NCI-H1930 (cell line): ENCODE measurements at places on chromosomes 13 and 19.

- DNase-seq, result no peak
Measured at GRCh38 chr19:38727868-38728660, 16.2 kb downstream of the CAPN12 start.

DNA sequence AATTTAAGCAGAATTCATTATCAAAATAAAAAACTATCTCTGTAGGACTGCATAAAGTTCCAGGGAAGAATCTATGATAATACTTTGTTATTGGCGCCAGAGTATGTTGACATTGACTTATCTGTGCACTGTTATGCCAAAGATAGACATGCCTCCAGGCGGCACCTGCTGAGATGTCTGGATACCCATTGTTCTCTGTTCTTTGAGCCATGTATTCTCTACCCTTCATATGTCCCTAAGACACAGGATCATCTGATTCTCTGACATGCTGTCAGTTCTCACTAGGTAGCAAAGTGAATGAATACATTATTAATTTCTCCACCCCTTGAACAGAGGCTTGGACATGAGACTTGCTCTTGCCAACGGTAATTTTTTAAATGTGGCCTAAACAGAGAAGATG lies 517.8 kb upstream of the SLITRK5 start:
- no peak for DNase-seq

- DNase-seq, result no peak
Measured at GRCh38 chr13:27177852-27178251, 6.2 kb upstream of the USP12 start.

DNA sequence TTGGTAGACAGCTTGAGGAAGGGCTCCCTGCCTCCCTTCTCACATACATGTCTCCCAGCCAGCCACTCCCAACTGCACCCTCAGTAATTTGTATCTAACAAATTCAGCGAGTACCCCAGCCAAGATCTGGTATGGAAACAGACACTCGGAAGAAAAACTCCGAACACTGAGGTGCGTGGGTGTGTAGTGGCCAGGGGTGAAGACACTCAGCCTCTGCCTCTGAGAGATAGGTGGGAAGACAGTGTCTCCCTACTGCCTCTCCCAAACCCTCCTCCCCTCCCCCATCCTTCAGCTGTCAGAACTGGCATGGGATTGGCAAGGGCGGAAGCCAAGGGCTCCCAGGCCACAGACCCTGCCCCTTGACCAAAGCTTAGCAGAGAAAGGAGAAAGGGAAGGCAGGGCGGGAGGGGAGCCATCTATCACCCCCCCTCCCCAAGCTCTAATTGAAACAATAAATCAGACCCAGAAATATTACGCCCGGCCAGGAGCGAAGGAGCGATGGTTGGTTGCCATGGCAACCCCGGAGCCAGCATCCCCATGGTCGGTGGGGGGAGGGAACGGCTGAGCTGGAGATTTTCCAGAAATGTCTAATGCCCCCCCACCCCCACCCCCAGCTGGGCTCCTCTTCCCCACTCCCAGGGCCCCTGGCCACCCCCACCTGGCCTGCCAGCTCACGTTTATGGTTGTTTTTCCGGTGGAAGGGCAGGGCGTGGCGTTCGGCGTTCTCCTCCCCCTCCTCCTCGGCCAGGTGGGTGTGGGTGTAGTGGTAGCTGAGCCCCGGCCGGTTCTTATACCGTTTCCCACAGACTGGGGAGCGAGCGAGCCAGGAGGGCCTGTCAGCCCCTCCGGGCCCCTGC lies 7.0 kb downstream of the DPF1 start:
- DNase-seq, result no peak

GRCh38 chr13:23670793-23671192 lies 100.6 kb downstream of the TNFRSF19 start:
- no peak for DNase-seq

DNA sequence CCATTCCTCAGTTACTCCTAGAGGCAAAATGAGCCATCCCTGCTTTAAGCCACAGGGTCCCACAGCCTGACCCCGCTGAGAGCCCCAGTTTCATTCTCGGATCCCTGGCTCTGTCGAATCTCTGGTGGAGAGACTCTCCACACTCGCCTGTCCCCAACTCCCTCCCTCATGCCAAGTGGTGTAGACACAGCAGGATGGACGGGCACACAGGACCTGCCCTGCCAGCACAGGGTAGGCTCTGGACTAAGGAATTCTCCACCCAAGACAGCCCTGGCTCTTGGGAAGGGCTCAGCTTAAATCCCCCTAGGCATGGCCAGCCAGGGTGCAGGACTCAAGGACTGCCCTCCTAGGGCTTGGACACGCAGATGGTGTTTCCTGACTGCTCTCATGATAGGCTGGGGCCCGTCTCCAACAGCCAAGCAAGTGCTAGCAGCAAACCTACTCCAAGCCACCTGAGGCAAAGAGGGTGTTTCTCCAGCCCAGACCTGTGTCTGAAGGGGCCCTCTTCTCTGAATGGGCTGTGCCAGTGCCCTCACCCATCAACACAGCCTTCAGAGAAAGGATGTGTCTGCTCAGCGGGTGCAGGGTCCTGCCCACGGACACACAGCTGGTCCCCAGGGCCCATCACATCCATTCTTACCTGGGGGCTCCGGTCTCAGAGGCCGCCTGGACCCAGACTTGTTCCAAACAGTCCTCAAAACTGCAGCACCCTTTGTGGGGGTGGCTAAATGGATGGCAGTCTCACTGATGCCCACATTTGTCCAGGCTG lies 65.3 kb downstream of the PEPD start:
- no peak for DNase-seq

DNA sequence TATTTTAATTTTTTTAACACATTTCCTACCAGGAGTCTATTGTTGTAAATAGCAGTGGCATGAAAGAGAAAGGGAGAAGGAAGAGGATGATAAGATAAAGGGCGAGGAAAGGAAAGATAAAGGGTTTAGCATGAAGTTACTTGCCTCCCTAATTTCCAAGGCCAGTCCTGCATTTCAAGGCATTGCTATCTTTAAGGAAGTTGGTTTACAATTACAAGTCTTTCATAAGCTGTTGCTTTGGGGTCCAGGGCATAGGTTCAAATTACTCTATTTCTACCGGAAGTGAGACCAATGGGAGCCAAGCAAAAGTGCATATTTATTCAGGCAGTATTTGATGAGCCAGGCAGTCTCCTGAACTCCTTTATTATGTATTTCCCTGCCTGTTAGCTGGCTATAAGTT lies 27.7 kb upstream of the UBL3 start:
- DNase-seq, result no peak

DNA sequence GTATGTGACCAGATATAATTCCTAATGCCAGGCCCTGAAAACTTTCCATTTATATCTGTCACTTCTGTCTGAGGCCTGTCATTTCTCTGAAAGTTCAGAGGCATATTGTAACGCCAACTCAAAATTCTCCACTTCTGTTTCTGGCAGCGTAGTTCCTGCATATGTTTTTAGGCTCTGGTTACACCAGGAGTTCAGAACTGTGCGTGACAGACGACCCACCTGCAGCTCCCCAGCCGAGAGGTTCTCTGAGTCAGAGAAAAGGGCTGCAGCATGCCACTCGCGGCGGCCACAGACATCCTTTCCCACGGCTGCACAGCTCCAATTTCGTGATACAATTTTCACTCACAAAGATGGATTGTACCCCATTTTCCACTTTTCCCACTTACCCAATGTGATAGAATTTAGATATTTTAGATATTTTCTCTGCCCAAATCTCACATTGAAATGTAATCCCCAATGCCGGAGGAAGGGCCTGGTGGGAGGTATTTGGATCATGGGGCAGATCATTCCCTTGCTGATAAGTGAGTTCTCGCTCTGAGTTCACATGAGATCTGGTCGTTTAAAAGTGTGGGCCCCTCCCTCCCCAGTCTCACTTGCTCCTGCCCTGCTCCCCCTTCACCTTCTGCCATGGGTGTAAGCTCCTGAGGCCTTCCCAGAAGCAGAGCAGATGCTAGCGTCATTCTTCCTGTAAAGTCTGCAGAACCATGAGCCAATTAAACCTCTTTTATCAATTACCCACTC lies 308.1 kb downstream of the LIG4 start:
- DNase-seq, result no peak

DNA sequence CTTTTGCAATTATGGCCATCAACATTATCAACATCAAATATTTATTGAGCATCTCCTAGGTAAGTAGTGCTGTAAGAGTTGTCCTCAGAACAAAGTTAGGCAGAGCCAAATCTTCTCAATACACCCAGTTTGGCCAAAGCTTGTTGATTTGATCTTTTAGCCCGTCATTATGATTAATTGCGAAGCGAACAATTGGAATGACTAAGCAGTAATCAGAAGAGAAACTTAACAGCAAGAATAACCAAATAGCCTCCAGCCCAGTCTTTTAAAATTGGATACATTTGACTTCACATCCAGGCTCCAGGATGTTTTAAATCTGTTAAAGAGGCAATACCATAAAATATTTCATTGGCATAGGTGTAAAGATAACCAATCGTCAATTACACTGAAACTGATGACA lies 1156.0 kb downstream of the OLFM4 start:
- no peak for DNase-seq

DNA sequence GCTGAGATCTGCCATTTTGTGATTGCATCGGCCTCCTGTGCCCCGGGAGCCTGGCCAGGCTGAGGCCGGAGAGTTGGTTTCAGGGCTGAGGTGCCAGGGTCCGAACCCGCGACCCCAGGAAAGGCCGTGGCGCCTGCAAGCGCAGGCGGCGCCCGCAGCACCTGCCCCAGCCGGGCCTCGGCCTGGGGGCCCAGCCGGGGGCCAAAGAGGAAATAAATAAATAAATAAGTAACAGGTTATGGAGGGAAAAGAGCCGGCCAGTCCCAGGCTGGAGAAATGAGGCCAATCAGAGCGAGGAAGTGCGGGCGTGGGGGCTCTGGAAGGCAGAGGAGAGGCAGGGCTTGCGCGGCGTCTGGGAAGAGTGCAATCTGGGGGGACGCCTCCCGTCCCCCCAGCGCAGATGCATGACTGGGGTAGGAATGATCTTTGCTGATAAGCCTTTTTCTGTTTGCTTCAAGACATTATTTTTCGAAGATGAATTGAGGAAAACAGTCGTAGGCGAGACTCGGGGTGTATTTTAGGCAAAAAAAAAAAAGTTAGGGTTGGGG lies 145.6 kb upstream of the ZNF536 start:
- DNase-seq, result no peak

GRCh38 chr19:10567656-10568055 lies 1.1 kb downstream of the CDKN2D start:
- no peak for DNase-seq

- no peak for DNase-seq
Measured at GRCh38 chr19:1324249-1324805, 38.7 kb downstream of the EFNA2 start.

DNA sequence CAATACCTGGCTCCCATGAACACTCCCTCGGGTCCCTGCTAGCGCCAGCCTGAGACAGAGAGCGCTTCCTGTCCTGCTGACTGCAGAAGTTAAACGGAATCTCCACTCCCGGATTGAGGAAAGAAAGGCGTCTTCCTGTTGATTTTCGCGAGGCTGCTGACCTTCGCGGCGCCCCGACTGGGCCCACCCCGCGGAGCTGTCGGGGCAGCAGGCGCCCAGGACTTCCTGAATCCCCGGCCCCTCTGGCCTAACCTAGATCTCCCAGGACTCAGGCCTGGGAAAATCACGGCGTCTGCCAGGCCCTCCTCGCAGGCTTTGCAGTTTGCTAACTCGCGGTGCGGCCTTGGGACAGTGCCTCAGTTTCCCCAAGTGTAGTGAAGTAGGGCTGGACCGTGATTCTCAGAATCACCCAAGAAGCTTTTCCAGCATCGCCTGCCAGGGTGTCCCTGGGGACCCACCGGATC lies 108.8 kb downstream of the KCTD15 start:
- no peak for DNase-seq

DNA sequence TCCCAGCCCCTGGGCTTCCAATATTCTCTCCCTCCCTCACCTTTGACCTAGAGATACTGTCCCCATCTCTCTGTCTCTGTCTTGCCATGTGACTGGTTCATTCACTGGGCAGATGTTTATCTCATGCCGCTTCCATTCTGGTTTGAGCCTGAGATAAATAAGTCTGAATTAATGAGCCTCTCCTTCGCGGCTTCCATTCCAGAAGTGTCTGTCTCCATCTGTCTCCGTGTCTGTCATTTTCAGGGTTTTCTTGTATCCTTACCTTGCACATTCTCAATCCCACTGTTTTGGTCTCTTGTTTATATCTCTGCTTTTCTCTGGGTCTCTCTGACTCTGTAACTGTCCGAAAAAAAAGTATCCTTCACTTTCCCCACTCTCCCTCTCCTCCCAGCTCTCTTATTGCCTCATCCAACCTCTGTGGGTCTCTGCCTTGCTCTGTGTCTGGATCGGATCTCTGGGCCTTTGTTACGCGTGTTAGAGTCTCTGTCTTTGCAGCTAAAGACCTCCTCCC lies 4.3 kb downstream of the SPHK2 start:
- no peak for DNase-seq

GRCh38 chr13:106423530-106423929 lies 111.9 kb downstream of the EFNB2 start:
- no peak for DNase-seq

- no peak for DNase-seq
Measured at GRCh38 chr13:44506251-44506650, 69.9 kb downstream of the TSC22D1 start.

DNA sequence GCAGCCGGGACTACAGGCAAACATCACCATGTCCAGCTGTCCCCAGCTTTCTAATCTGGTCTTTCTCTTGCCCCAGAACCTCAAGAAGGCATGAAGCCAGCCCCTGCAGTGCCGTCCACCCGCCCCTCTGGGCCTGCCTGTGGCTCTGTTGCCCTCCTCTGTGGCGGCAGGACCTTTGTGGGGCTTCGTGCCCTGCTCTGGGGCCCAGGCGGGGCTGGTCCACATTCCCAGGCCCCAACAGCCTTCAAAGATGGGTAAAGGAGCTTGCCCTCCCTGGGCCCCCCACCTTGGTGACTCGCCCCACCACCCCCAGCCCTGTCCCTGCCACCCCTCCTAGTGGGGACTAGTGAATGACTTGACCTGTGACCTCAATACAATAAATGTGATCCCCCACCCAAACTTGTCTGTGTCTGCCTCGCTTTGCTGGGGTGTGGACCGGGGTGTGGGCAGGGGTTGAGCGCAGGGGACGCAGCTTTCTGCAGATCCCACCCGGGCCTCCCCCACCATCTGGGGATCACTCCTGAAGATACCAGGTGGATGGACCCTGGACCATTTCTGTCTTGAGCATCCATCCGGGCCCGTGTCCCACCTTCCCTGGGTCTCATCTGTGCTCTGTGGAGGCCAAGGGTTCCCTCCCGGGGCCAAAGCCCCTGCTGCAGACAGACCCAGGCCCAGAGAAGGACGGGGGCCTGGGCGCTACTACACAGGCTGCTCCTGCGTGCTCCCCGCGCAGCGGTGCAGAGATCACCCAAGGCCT lies 15.3 kb downstream of the PRKCSH start:
- no peak for DNase-seq

- DNase-seq, result no peak
Measured at GRCh38 chr13:110676595-110677587, 29.0 kb downstream of the CARS2 start.

- DNase-seq, result no peak
Measured at GRCh38 chr19:45090034-45090433, 2.9 kb upstream of the PPP1R37 start.

- DNase-seq, result no peak
Measured at GRCh38 chr13:113653264-113654174, 4.5 kb downstream of the ATP4B start.
